ENCODE measurements at places on chromosomes 3 and 15. TPM values are rescaled to one million over a fixed set of nuclear protein-coding genes. Genes with fewer than 3 reads are reported as not detected.

- peak; percentile 6 for DNase-seq
Observed at GRCh38 chr3:123202451-123202850, 708 bp downstream of the SEC22A start.

The RARRES1 gene
- 7.2 TPM for polyA plus RNA-seq

- no peak for DNase-seq
Observed at GRCh38 chr3:197942956-197943556, 6.9 kb upstream of the RPL35A start.

- DNase-seq = no peak
Observed at GRCh38 chr3:8777978-8778267, 8.5 kb upstream of the OXTR start.

GRCh38 chr3:15223685-15224572 lies 17.9 kb downstream of the CAPN7 start:
- no peak for DNase-seq

GRCh38 chr3:117922039-117922438 lies 1112.6 kb downstream of the IGSF11 start:
- no peak for DNase-seq

- DNase-seq = no peak
Observed at GRCh38 chr15:76062286-76062685, 2.5 kb downstream of the TMEM266 start.

The ARHGEF26 gene
- 16.0 TPM for polyA plus RNA-seq

The NUTM1 gene
- polyA plus RNA-seq = not detected

- no peak for DNase-seq
Observed at GRCh38 chr3:17832016-17832415, 89.6 kb upstream of the TBC1D5 start.

DNA sequence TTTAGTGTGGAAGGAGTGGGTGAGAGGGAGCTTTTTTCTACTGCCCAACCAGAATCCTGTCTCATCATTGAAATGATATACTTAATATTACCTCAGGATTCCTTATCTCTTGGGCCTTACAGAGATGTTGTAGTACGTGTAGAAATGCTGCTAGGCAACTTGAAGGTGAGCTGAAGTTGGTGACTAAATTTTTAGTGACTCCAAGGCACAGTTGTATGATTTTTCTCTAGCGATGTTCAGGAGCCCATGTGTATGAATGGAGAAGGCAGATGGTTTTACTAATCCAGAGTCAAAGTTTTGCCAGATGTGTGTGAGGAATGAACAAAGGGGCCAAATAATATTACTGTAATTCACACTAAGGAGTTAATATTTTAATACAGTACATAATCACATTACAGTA lies 42.8 kb upstream of the TEX9 start:
- no peak for DNase-seq

The RABL3 gene
- 31.5 TPM for polyA plus RNA-seq

- DNase-seq = no peak
Observed at GRCh38 chr3:194322678-194323211, 28.4 kb downstream of the CPN2 start.

DNA sequence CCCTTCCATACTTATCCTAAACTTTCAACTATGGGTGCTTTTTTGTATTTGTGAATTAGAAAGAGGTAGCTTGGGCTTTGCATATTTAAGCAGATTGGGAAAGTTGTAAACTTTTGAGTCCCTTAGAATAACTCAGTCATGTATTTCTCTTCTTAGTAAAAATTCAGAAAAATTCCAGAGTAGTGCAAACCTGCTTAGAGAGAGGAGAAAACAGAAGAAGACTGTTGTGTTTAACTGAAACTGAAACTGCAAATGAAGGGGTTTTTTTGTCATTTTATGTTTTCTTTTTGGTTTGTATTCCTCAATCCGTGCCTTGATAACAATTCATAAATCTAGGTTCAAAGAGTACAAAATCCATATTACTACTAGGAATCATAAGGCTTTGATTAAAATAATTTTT lies 31.3 kb downstream of the CD200 start:
- DNase-seq = no peak

The HRH1 gene
- polyA plus RNA-seq = 2.8 TPM

- DNase-seq = no peak
Observed at GRCh38 chr3:197430934-197431333, 124.8 kb downstream of the BDH1 start.

- DNase-seq = no peak
Observed at GRCh38 chr15:90362936-90363212, 10.8 kb downstream of the ZNF774 start.

GRCh38 chr15:57890351-57890750 lies 175.2 kb downstream of the ALDH1A2 start:
- DNase-seq = no peak

The TUSC7 gene
- polyA plus RNA-seq = not detected

The IL17RB gene
- polyA plus RNA-seq = 18.3 TPM

DNA sequence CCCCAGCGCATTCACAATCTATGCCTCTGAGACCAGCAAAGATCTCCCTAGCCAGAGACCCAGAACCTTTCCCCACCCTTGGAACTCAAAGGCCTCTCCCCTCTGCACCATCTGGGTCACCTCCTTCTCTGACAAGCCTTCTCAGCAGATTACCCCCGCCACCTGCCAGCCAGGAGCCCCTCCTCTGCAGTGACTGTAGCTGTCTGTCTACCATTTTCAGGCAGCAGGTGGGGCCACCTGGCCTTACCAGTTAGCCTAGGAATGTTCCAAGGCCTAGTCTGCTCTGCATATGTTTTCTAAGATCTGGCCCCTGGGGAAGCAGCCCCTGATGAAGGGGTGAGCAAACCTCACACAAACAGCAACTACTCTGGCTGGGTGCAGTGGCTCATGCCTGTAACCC lies 2.4 kb downstream of the MYLK start:
- DNase-seq = no peak

The SPG11 gene
- polyA plus RNA-seq = 82.2 TPM
